Uterus (tissue), 4 donors: ENCODE measurements at places on chromosomes 12 and 14.

DNA sequence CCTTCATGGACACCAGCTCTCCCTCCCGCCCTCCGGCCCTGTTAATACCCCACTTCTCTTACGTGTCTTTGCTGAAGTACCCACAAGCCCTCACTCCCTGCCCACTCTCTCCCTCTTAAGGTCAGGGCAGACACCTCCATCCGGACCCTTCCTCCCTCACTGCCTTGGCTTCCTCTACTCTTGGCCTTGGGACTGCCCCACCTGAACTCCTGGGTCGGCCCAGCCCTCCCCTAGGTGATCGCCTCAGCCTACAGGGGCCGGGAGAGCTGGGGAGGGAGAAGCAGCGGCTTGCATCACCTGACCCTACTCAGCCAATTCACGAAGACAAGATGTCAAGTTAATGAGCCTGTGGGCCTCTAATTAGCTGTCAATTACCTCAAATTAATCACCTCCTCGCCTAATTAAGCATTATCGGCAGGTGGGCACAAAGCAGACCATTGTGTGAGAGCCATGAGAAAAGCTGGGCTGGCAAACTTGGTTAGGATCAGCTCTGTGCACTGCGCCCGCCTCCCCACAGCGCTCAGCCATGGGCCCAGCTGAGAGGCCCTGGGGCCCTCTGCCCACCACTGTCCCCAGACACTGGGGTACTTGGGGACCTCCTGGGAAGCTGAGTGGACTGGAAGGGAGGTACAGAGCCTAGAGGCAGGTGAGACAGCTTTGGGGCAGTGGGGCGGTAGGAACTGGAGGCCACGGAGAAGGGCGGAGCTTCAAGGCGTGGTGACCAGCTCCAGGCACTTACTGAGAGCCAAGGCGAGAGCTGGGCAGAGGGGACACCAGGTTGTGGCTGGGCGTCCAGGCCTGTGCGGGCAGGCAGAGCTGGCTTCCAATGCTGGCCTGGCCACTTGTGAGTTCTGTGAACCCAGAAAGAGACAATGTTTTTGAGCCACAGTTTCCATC, 25.1 kb upstream of the VSX2 start:
- no peak for DNase-seq
- H3K27ac ChIP-seq = no peak overlapping the region
- no peaks in the 10 kb centered on the region for H3K4me1 ChIP-seq
- H3K27me3 ChIP-seq = no peaks in the 10 kb centered on the region
- no peak overlapping the region for H3K4me3 ChIP-seq

- H3K4me3 ChIP-seq = no peak overlapping the region
- DNase-seq = no peak
- H3K27ac ChIP-seq = no peak overlapping the region
- no peaks in the 10 kb centered on the region for H3K36me3 ChIP-seq
Observed at GRCh38 chr12:95674163-95674562, 116.4 kb downstream of the NTN4 start.

DNA sequence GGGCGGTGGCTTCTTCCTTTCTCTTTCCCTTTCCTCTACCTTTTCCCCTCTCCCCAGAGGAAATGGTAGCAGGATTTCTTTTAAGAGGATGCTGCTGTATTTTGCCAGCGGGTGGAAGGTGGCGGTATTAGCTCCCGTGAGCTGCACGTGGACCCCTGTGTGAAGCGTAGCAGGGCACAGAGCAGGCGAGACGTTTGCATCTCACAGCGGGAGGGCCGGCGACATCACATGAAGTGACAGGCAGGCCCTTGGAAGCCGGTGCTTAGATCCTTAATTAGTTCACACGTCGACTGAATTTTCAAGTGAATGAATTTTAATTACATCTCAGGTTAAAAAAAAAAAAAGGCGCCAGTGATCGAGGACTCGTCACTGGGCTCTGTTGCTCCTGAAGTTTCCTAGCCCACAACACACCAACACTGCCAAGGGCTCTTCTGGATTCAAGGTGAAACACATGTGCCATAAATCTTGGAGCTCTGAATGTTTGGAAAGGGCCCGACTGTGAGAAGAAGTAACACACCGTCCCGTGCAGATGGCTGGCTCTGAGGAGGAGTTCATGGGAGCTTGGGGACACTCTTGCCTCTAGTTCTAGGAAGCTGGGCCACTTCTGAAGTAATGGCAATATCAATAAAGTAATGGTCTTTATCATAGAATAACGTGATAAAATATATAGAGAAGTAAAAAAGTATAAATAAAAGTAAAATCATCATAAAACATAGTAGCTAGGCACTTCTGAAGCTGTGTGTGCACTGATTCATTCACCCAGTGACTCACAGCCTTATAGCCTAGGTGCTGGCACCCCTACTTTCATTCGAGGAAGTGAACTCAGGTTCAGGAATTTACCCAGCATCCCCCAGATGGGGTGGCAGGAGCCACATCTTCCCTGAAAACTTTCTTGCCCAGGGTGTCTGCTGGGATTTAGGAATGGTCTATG, 75.3 kb downstream of the AACS start:
- H3K4me3 ChIP-seq = no peak overlapping the region
- no peaks in the 10 kb centered on the region for H3K27me3 ChIP-seq
- no peak overlapping the region for H3K27ac ChIP-seq

- H3K4me1 ChIP-seq = no peaks in the 10 kb centered on the region
- no peak for DNase-seq
- no peak overlapping the region for H3K27ac ChIP-seq
- no peaks in the 10 kb centered on the region for H3K36me3 ChIP-seq
- no peak overlapping the region for H3K4me3 ChIP-seq
- H3K27me3 ChIP-seq = no peaks in the 10 kb centered on the region
Observed at GRCh38 chr12:118455327-118455726, 79.0 kb downstream of the SUDS3 start.

GRCh38 chr14:101977311-101978071, 13.1 kb downstream of the DYNC1H1 start:
- no peaks in the 10 kb centered on the region for H3K36me3 ChIP-seq
- no peak for DNase-seq
- no peaks in the 10 kb centered on the region for H3K27me3 ChIP-seq
- no peaks in the 10 kb centered on the region for H3K4me1 ChIP-seq
- H3K4me3 ChIP-seq = no peak overlapping the region
- no peak overlapping the region for H3K27ac ChIP-seq
